ENCODE measurements at places on chromosomes 13 and 19. TPM values are rescaled to one million over a fixed set of nuclear protein-coding genes. Genes with fewer than 3 reads are reported as not detected.

Gene CYP2F1
- not detected for polyA plus RNA-seq

Gene GPR18
- polyA plus RNA-seq = 23.1 TPM

Gene GPR183
- polyA plus RNA-seq = 954 TPM

Gene KASH5
- polyA plus RNA-seq = not detected

Gene ZNF560
- polyA plus RNA-seq = not detected

Gene EPSTI1
- polyA plus RNA-seq = 19.1 TPM

Gene PCDH20
- not detected for polyA plus RNA-seq

Gene SELENOV
- polyA plus RNA-seq = not detected

Gene ZNF723
- not detected for polyA plus RNA-seq

Gene ACER1
- polyA plus RNA-seq = 0.90 TPM

Gene TICAM1
- polyA plus RNA-seq = 2.2 TPM

Gene ZNF534
- not detected for polyA plus RNA-seq

Gene FGF22
- polyA plus RNA-seq = not detected

Gene CNN1
- not detected for polyA plus RNA-seq

Gene LCP1
- polyA plus RNA-seq = 1,658 TPM

Gene MBD3L2
- not detected for polyA plus RNA-seq

Gene DNAAF3
- polyA plus RNA-seq = not detected

Gene CADM4
- polyA plus RNA-seq = not detected

Gene ADPRHL1
- polyA plus RNA-seq = 0.09 TPM

Gene CYP2A6
- not detected for polyA plus RNA-seq

Gene UBXN6
- 4.1 TPM for polyA plus RNA-seq

Gene FSTL3
- 2.0 TPM for polyA plus RNA-seq

Gene GPR42
- not detected for polyA plus RNA-seq

Gene PRR22
- polyA plus RNA-seq = not detected

Gene LILRA1
- not detected for polyA plus RNA-seq

Gene C3
- not detected for polyA plus RNA-seq

Gene ANGPTL8
- polyA plus RNA-seq = not detected

Gene NFIX
- polyA plus RNA-seq = not detected

Gene ZNF836
- 4.6 TPM for polyA plus RNA-seq

Gene SLITRK1
- polyA plus RNA-seq = not detected

Gene FFAR2
- polyA plus RNA-seq = not detected

Gene PTPRS
- polyA plus RNA-seq = not detected

Gene MYBPC2
- 0.10 TPM for polyA plus RNA-seq

Gene SERTM1
- polyA plus RNA-seq = not detected

Gene TEX101
- polyA plus RNA-seq = not detected

Gene CRLF1
- not detected for polyA plus RNA-seq
